ENCODE measurements at places on chromosomes 2 and 18.

- DNase-seq, result no peak
Observed at GRCh38 chr2:22753476-22753875, 631.5 kb upstream of the KLHL29 start.

DNA sequence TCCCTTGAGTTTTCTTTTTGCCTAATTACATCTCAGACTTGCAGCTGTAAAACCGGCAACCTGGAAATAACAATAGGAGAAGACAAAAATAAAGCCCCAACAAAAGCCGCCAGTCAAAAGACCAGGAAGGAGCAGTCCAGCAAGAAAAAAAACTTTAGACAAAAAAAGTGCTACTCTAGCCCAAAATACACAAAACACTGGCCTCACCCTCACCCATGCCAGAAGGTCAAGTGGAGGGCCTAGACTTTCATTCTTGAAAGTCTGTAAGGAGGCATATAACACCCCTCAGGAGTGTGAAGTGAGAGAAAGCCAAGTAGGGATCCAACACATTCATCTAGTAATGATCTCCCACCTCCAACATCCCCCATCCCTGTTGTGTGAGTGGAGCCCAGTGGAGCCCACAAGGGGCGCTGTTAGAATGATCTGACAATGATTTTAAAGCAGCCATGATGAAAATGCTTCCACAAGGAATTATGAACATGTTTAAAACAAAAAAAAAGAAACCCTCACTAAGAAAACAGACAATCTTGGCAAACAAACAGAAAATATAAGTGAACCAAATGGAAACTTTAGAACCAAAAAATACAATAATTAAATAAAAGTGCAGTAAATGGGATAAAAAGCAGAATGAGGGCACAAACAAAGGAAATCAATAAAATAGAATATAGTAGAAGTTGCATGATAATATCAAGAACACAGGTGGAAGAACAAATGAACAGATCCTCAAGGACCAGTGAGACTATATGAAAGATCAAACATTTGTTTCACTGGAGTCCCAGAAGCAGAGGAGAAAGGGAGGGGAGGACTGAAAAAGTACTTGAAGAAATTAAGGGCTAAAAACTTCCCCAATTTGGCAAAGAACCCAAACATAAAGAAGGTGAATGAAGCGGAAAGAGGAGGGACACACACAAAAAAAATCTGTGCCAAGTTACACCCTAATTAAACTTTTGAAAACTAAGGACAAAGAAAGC lies 23.9 kb downstream of the SESTD1 start:
- no peak for DNase-seq

DNA sequence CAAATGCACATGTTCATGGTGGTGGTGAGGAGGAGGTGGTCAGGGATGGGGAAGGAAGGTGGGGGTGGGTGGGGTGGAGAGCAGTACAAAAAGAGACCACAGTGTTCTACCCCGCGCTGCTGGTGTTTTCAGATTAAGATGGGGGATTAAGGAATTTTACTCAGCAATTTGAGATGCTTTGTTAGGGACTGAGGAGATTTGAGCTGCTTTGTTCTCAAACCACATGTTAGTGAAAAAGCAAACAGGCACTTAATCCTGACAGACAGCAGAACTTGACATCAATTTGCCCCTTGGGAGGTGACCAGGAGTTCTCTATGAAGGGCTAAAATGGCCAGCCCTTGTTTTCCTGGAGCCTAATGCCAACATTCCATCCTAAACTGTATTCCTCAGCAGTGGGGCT lies 244.5 kb downstream of the MEIS1 start:
- DNase-seq, result no peak

DNA sequence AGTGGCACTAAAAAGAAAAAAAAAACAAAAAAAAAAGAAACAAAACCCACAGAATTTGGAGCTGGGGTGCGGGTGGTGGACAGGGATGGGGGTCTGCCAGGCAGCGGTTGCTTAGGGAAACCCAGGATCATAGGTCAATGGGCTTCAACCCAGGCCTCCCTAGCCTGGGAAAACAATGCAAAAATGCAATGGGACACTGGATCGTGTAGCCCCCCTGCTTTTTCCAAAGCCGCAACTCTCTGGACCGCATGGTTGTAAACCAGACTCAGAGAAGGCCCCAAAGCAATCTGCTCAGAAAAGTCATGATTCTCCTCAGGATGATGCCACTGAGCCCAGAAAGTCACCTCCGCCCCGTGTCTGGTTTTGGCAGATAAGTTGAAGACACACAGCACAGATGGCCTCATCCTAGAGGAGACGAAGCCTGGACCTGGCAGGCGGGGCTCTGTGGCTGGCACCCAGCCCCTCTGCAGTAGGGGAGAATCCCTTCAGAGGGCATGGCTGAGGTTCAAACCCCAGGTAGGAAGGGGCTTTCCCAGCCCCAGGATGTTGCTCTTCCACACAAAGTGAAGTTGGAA lies 5.1 kb downstream of the DLX2 start:
- no peak for DNase-seq

- no peak for DNase-seq
Observed at GRCh38 chr2:39706945-39707344, 41.2 kb downstream of the TMEM178A start.

GRCh38 chr2:174054926-174055325 lies 89.8 kb upstream of the SP3 start:
- no peak for DNase-seq

Measured in sigmoid colon (tissue), 7 donors.